H7 (cell line): ENCODE measurements at places on chromosomes 11 and 22. TPM values are rescaled to one million over a fixed set of nuclear protein-coding genes. Genes with fewer than 3 reads are reported as not detected.

NTM gene
- total RNA-seq, result 2.7 and 4.7 TPM in 2 replicates

ADM2 gene
- total RNA-seq, result 3.0 and 3.2 TPM in 2 replicates

CUL5 gene
- total RNA-seq, result 19.3 and 28.9 TPM in 2 replicates

SVIP gene
- total RNA-seq, result 1.8 and 3.4 TPM in 2 replicates

TIMM10B gene
- 23.1 and 24.9 TPM in 2 replicates for total RNA-seq

FUT4 gene
- total RNA-seq, result 7.5 and 8.6 TPM in 2 replicates

TM7SF2 gene
- 31.9 and 45.2 TPM in 2 replicates for total RNA-seq

DNA sequence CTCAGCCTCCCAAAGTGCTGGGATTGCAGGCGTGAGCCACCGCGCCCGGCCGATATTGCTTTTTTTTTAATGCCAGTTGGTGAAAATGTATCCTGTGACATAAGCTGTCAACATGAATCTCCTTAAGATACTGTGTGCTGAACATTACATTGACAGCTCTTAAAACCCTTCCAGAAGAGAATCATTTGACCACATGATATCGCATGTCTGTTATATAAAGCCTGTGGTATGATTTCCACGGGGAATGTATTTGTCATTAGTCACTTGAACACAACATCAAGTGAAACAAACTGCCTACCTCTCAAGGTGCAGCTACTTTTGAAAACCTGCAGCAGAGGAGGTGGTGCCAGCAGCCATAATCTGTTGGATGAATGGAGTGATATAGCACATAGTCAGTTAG lies 67.0 kb downstream of the BCL2L13 start:
- no peak for DNase-seq

GRCh38 chr11:93524173-93524536 lies 19.0 kb downstream of the SMCO4 start:
- no peak for DNase-seq

- peak; percentile 46 for DNase-seq
Observed at GRCh38 chr11:82927264-82927880, 25.8 kb downstream of the DDIAS start.

DNA sequence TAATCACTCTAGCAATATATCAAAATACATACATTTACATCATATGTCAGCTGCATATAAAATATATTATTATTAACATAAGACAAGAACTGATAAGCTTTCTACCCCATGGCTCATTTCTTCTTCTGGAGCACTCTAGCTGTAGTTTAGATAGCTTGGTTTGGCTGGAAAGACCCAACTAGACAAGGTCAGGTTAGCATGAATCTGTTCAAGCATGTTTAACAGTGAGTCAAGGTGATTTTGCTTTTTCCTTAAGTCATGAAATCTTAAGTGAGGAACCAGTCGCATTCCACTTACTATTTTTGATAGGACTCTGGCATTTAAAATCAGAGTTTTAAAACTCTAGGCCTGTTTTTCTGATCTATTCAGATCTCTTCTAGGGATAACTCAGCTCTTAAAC lies 157.0 kb upstream of the PDGFD start:
- no peak for DNase-seq

DNA sequence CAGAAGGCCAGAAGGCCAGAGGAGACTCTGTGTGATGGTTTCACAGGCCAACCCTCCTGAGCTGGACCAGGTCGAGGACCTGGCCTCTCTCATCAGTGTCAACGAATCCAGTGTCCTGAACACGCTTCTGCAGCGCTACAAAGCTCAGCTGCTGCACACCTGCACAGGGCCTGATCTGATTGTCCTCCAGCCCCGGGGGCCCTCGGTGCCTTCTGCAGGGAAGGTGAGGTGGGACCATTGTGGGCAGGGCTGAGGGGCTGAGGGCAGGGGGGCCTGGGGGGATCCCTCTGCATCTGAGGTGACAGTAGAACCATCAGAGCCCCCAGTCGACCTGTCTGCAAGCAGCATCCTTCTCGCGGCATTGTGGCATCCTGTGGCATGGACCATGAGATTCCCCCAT lies 30.3 kb downstream of the MYO18B start:
- no peak for DNase-seq

DNA sequence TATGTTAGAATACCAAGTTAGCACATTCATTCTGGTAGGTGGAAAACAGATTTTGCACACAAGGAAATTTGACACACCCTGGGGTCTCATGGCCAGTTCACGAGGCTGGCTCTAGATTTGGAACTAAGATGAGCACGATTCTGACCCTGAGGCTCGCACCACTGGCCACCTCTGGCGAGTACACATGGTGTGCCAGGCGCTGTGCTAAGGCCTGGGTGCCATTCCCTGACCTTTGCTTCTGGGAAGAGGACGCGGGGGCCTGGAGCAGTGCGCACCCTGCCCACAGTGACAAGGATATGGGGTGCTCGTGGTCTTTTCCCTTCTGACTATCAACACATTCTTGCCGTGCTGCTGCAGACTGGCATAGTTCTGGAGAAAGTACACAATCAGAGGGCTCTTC lies 29.5 kb upstream of the DMC1 start:
- DNase-seq, result no peak

DNA sequence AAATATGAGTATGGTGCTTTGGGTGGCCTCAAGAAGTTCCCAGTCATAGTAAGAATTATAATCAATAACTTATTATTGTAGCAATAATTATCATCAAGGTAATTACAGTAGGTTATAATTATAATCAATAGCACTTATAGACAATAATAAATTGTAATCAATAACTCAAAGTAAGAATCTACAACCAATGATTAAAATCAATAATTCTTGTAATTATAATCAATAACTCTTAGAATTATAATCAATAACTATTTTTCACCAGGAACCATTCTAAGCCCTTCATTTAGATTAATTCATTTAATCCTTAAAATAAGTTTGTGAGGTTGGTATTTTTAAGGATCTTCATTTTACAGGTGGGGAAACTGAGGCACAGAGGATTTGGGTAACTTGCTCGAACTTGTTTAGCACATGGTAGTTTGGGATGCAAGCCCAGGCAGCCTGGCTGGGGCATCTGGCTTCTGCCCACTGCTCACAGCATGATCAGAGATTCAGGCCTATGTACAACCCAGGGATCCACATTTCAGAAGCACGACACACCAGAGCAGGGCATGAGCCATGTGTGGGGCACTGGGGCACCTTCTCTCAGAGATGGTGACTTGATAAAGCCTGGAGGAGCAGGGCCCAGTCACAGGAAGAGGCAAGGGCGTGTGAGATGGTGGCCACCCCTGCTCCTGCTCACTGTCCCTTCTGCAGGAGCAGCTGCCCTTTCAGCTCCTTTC lies 46.6 kb downstream of the SLC1A2 start:
- no peak for DNase-seq

- no peak for DNase-seq
Observed at GRCh38 chr11:126007238-126007637, 55.4 kb downstream of the CDON start.

- DNase-seq, result peak; percentile 98
Observed at GRCh38 chr22:41512421-41513194, 31.7 kb downstream of the POLR3H start.

GRCh38 chr22:24107661-24108060 lies 73.6 kb upstream of the SUSD2 start:
- DNase-seq, result no peak

DNA sequence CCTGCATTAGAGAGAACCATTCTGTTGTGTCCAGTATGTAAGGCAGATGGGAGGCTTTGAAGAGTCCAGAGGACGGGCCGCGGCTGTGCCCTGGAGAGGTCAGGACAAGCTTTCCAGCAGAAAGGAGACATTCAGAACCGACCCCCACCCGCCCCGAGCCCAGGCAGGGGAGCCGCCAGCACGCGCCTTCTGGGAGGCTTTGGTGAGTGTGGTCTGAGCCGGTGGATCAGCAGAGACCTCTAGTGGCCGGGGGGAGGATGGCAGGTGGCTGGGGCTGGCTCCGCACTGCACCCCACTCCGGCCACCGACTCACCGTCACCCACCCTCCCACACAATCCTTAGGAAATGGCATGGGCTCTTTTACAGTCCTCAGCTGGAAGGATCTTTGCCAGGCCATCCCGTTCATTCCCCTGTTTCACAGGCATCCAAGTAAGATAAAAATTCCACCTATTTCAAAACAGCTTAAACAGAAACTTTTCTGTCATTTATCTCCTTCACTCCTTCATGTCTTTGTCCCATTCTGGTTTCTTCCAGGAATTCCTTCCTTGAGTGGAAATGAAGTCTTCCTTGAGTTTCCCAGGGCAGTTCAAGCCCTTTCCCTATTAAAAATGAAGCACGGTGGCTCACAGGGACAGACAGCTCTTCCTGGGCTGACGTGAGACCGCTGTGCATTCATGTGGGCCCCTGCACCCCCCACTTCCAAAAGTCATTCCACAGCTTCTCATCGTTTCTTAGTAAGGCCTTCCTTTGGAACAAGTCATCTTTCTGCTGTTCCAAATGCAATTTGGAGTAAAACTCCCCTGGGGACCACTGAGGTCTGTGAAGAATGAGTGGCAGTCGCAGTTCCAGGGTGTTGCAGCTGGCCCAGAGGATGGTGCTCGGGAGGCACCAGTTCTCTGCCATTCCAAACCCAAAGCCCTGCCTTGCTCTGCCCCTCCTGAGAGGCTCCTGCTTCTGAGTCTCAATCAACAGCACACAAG lies 91.0 kb downstream of the FEZ1 start:
- peak; percentile 95 for DNase-seq

DNA sequence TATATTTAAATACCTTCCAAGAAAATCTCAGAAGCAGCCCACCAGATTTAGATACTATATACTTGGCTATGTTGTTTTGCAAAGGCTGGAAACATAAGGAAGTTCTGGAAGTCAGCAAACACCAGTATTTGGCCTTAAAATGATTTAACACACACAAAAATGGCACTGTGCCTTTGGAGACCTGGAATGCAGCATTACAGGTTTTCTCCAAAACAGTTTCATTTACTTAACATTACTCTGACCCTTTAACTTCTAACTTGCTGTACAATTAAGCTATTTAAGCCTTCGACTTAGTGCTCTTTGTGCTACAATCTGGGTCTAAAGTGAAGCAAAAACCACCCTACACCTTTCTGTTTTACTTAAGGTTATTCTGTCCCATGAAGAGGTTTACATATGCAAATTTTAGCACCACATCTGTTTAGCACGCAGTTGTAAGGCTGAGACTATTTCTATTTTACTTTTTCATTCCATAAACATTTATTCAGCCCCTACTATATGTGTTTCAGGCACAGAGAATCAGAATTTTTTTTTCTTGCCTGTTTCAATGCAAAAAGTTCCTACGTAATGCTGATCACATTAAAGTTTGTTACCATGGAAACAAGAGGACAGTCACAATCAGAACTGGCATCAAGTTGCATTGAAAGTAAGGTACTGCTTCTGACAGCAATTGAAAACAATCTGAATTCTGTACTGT lies 70.3 kb downstream of the MAML2 start:
- no peak for DNase-seq

DNA sequence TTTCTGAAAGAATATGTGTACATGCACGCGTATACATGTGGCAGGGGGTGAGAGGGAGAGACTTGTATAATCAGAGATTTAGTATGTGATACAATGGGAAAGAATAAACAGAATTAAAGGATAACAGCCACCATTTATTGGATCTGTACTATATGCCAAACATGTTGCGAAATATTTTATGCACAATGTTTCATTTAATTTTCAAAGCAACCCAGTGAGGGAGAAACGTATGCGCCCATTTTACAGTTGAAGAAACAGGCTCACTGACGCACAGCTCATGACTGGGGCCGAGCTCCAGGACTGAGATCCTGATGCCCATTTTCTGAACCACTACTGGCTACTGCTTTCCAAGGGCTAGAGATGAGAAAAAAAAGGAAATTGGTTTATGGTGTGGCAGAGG lies 3.3 kb upstream of the OAF start:
- no peak for DNase-seq

- DNase-seq, result no peak
Observed at GRCh38 chr22:42180349-42180842, 49.8 kb upstream of the CYP2D6 start.

DNA sequence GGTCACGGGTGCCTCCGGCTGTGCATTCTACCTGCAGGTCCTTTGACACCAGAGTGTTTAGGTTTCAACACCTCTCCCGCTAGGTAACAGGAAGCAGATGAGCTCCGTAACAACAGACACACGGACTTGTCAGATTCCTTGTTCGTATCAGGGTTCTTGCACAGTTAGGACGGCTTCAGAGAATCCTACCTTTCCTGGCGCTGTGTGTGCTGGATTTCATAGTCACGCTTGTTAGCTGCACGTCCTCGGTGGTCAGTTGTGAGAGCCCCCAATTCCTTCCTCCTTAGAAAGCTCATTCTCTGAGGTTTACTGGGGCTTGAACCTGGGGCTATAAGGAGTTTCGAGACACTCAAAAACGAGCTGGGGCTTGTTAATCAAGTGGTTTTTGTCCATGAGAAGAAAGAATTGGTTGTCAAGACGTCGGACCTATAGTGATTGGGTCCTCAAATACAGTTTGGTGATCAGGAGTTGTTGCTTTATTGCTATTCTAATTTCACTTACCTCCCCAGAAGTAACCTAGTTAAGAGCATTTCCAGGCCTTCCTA lies 664 bp downstream of the DDB2 start:
- DNase-seq, result no peak

DNA sequence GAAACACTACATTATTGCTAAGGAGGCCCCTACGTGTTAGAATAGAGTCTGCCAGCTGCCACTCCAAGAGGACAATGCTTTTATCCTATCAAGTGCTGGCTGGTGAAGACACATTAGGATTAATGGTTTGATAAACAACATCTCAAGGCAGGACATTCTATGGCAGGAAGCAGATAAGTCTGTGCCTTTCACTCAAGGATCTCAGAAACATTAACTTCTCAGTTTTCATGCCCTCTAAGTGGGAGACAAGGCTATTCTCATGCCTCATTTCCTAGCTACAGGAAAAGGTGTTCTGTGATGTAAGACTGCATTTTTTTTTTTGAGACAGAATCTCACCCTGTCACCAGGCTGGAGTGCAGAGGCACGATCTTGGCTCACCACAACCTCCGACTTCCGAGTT lies 23.5 kb upstream of the TIMP3 start:
- no peak for DNase-seq

DNA sequence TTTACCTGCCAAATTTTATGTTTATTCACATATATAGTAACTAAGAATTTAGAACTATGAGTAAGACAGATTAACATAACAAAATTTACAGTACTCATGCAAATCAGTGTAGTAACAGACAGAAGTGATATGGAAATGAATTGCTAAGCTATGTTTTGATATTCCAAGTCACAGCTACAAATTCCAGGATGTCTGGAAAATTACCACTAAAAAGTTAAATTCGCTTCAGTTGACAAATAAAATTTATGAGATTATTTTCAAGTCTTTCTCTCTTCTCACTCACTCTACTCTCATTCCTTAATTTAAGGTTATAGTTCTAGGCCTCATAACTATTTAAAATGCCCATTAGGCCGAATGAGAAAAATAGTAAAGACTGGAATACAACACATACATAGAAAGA lies 18.1 kb downstream of the XKR3 start:
- no peak for DNase-seq

- no peak for DNase-seq
Observed at GRCh38 chr11:57092028-57092698, 89.6 kb upstream of the LRRC55 start.
